A549 treated with dexamethasone at 1 μM for 4 hours (cell line): ENCODE measurements at places on chromosomes 12 and 14. TPM values are rescaled to one million over a fixed set of nuclear protein-coding genes. Genes with fewer than 3 reads are reported as not detected.

EXOC3L4 gene
- total RNA-seq = 1.0 to 1.7 TPM (median 1.6 TPM) in 5 replicates

PLEKHD1 gene
- total RNA-seq = 0.01 to 0.03 TPM (median 0.02 TPM) in 4 of 5 replicates, not detected in the other

METTL25 gene
- total RNA-seq = 2.0 to 2.3 TPM (median 2.0 TPM) in 5 replicates

CLEC14A gene
- not detected in 5 replicates for total RNA-seq

ZBTB39 gene
- total RNA-seq = 4.7 to 6.6 TPM (median 6.1 TPM) in 5 replicates

FSCB gene
- not detected in 5 replicates for total RNA-seq

MAPKAPK5 gene
- total RNA-seq = 46.3 to 60.6 TPM (median 55.1 TPM) in 5 replicates

PLEKHH1 gene
- 1.7 to 4.0 TPM (median 2.7 TPM) in 5 replicates for total RNA-seq

TMEM52B gene
- 0.05 to 0.20 TPM (median 0.11 TPM) in 5 replicates for total RNA-seq

TAS2R7 gene
- total RNA-seq = not detected in 5 replicates

BMP4 gene
- total RNA-seq = 1.6 to 2.6 TPM (median 1.9 TPM) in 5 replicates

EAPP gene
- 39.7 to 52.8 TPM (median 43.8 TPM) in 5 replicates for total RNA-seq

POTEM gene
- total RNA-seq = not detected in 5 replicates

OTX2 gene
- total RNA-seq = not detected in 5 replicates

SPTSSA gene
- total RNA-seq = 27.3 to 37.8 TPM (median 32.8 TPM) in 5 replicates

DDIT3 gene
- total RNA-seq = 18.6 to 26.8 TPM (median 23.9 TPM) in 5 replicates

PTCSC3 gene
- not detected in 5 replicates for total RNA-seq

APAF1 gene
- total RNA-seq = 9.9 to 17.9 TPM (median 14.5 TPM) in 5 replicates
